ENCODE measurements at places on chromosomes 2 and 18. TPM values are rescaled to one million over a fixed set of nuclear protein-coding genes. Genes with fewer than 3 reads are reported as not detected.

MAL gene
- total RNA-seq: 174 TPM

TDRD15 gene
- 0.06 TPM for total RNA-seq

CTLA4 gene
- total RNA-seq: 7.3 TPM

GRCh38 chr18:34740101-34740500 is 30.0 kb downstream of the DTNA start:
- no peak for DNase-seq
- no peaks in the 10 kb centered on the region for H3K36me3 ChIP-seq
- H3K27ac ChIP-seq: no peak overlapping the region
- H3K27me3 ChIP-seq: peaks cover 3% of the 10 kb centered on the region
- H3K4me1 ChIP-seq: no peaks in the 10 kb centered on the region
- no peak overlapping the region for H3K4me3 ChIP-seq

- H3K27ac ChIP-seq: no peak overlapping the region
- peaks cover 3% of the 10 kb centered on the region for H3K4me1 ChIP-seq
- DNase-seq: no peak
- H3K4me3 ChIP-seq: no peak overlapping the region
- no peaks in the 10 kb centered on the region for H3K27me3 ChIP-seq
- H3K36me3 ChIP-seq: no peaks in the 10 kb centered on the region
These were observed 182.3 kb upstream of the ST6GAL2 start for GRCh38 chr2:107068069-107068916.

DNA sequence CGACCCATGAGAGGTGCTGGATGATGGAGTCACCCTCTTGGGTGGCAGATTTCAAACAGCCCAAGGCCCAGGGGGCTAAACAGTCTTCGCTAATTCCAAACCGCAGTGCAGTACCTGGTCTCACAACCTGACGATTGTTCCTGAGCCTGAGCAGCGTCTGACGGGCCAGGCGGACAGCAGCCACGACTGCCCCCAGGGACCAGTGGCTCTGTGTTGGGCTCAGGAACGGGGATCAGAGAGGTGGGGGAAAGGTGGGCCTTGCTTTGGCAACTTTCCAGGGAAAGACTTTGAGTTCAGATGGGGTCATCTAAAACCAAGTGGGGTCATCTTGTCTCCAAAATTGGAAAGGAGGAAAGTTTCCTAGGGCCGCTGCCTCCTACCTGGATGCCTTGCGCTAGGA is 492 bp downstream of the COLEC11 start:
- H3K27me3 ChIP-seq: peaks cover 18% of the 10 kb centered on the region
- no peak overlapping the region for H3K27ac ChIP-seq
- no peaks in the 10 kb centered on the region for H3K36me3 ChIP-seq
- peaks cover 14% of the 10 kb centered on the region for H3K4me1 ChIP-seq
- DNase-seq: no peak

GRCh38 chr2:144357623-144358373 is 162.1 kb downstream of the ZEB2 start:
- no peaks in the 10 kb centered on the region for H3K4me1 ChIP-seq
- H3K27ac ChIP-seq: no peak overlapping the region
- peaks cover 5% of the 10 kb centered on the region for H3K27me3 ChIP-seq
- DNase-seq: no peak
- no peaks in the 10 kb centered on the region for H3K36me3 ChIP-seq

DNA sequence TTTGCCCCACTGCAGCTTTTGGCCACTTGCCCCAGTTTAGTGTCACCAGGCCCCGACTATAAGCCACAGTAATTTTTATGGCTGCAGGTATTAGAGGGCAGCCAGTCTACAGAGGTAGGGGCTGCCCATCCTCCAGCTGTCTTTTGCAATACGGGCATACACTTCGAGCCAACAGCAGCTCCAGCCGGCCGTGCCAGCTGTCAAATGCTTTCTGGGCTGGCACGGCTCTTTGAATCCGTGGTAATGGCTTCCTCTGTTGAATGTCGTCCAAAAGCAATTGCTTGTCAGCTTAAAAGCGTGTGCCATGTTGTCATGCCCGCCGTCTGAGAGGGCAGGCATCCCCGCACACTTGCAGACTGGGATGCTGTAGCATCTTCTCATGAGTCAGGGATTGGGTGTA is 41.3 kb downstream of the BCL2L11 start:
- no peaks in the 10 kb centered on the region for H3K27me3 ChIP-seq
- H3K4me1 ChIP-seq: peaks cover 28% of the 10 kb centered on the region
- H3K4me3 ChIP-seq: no peak overlapping the region
- H3K36me3 ChIP-seq: peaks cover 18% of the 10 kb centered on the region

GRCh38 chr2:197877038-197877437 is 72.6 kb downstream of the PLCL1 start:
- H3K27me3 ChIP-seq: peaks cover 3% of the 10 kb centered on the region
- H3K4me3 ChIP-seq: no peak overlapping the region
- H3K36me3 ChIP-seq: no peaks in the 10 kb centered on the region
- no peak overlapping the region for H3K27ac ChIP-seq
- DNase-seq: no peak

DNA sequence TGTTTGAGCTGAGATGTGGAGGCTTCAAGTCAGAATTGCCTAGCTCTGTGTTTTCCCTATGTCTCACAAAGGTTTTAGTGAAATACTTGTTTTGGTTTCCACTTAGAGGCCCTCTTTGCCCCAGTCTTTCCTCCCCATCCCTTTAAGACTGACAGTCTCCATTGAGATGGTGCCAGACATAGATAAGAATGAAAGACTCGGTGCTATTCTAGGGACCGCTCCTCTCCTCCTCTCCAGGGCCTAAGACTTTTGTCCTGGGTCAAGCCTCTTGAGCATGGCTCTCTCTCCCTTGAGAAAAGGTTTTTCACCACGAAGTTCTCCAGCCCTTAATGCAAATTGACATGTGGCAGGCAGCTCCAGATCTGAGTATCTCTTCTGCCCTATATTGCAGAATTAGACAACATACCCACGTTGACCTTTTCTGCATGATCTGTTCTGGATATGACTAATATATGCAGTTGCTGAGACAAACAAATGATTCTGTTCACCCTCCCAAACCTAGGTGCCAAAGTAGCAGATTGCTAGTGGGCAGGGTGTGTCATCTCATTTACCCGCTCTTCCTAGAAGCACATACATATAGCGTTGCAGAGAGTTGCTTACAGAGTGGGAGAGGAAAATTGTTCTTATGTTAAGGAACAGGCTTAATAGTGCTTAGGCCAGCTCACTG is 47.5 kb upstream of the ACSL3 start:
- H3K4me3 ChIP-seq: no peak overlapping the region
- no peak overlapping the region for H3K27ac ChIP-seq
- H3K36me3 ChIP-seq: no peaks in the 10 kb centered on the region
- DNase-seq: no peak
- H3K4me1 ChIP-seq: peaks cover 2% of the 10 kb centered on the region

GRCh38 chr18:46276748-46277147 is 172.6 kb downstream of the HAUS1 start:
- peaks cover 20% of the 10 kb centered on the region for H3K36me3 ChIP-seq
- H3K27me3 ChIP-seq: no peaks in the 10 kb centered on the region
- DNase-seq: no peak
- no peak overlapping the region for H3K27ac ChIP-seq

PLCL1 gene
- total RNA-seq: 1.2 TPM

GPR45 gene
- total RNA-seq: not detected

DNA sequence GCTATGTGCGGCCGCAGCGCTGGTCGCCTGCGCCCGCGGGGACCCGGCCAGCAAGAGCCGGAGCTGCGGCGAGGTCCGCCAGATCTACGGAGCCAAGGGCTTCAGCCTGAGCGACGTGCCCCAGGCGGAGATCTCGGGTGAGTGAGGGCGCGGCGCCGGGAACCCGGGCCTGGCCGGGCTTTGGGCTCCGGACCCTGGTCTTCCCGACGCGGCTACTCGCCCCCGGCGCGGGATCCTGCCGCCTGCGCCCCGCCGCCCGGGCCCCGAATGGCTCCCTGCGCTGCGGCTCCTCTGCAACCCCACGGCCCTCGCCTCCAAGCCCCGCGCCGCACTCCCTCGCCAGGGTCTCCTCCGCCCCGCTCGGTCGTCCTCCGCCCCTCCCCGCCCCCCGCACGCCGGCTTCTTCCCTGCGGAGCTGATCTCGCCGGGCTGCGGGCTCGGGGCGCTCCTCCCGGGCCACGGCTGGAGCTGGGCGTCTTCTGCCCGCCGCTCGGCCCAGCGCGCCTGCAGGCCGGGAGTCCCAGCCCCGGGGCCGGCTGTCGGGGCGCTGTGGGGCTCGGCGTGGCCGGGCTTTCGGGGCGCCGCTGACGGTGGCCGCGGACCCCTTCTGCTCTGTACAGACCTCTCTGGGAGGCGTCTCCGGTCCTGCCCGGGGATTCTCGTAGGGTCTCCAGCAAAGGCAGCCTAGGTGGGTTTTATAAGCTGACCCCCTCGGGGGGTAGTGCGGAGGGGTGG is 652 bp downstream of the GPC1 start:
- DNase-seq: peak; percentile 62
- H3K36me3 ChIP-seq: no peaks in the 10 kb centered on the region
- no peak overlapping the region for H3K27ac ChIP-seq
- H3K4me1 ChIP-seq: peaks cover 5% of the 10 kb centered on the region
- peak overlapping the region; percentile 52 for H3K4me3 ChIP-seq
- peaks cover 18% of the 10 kb centered on the region for H3K27me3 ChIP-seq

BMP10 gene
- total RNA-seq: not detected

GRCh38 chr2:119111115-119111975 is 47.2 kb downstream of the C1QL2 start:
- peaks cover 7% of the 10 kb centered on the region for H3K27me3 ChIP-seq
- no peak overlapping the region for H3K27ac ChIP-seq
- no peaks in the 10 kb centered on the region for H3K36me3 ChIP-seq
- no peak for DNase-seq
